ENCODE measurements at places on chromosomes 7 and 10.

GRCh38 chr10:7045891-7046599 lies 364.8 kb downstream of the SFMBT2 start:
- peak; percentile 77 for DNase-seq

DNA sequence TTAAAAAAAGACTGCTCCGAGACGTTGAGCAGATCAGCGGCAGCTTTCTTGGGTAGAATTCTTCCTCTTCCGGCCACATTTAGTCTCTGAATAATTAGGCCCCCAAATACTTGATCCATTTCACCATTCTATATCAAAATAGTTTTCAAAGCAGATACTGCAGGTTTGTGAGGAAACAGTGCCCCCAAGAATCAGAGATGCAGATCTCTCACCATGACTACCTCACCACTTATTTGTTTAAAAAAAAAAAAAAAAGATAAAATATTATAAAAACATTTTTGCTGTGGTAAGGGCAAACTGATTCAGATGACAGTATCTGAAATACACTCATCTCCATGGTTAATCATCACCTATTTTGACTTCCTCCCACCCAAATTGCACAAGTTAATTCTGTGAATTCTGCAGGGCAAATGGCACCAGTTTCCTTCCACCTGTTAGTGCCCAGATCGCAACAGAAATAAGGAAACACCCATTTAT lies 210.4 kb downstream of the FAM107B start:
- DNase-seq = no peak

- DNase-seq = no peak
Measured at GRCh38 chr10:117480097-117480496, 62.4 kb upstream of the EMX2 start.

- DNase-seq = no peak
Measured at GRCh38 chr7:104963378-104963990, 50.5 kb upstream of the KMT2E start.

GRCh38 chr10:103802081-103802480 lies 53.3 kb downstream of the SH3PXD2A start:
- no peak for DNase-seq

- DNase-seq = no peak
Measured at GRCh38 chr7:2619116-2619515, 12.7 kb upstream of the TTYH3 start.

All from activated CD8-positive, alpha-beta memory T cell treated with anti-CD3 and anti-CD28 coated beads, Interleukin-2, amount 10 ng/mL, durations not matched to agents 7 days and 5 days (primary cell).